Stimulated activated naive CD8-positive, alpha-beta T cell treated with anti-CD3 and anti-CD28 coated beads, Interleukin-15, Interleukin-2, amounts not matched to agents 100 U/mL and 50 U/mL, for 24 hours (primary cell): ENCODE measurements at places on chromosomes 3 and 15.

GRCh38 chr3:149470381-149470780 is 4.1 kb upstream of the TM4SF4 start:
- no peak for DNase-seq

DNA sequence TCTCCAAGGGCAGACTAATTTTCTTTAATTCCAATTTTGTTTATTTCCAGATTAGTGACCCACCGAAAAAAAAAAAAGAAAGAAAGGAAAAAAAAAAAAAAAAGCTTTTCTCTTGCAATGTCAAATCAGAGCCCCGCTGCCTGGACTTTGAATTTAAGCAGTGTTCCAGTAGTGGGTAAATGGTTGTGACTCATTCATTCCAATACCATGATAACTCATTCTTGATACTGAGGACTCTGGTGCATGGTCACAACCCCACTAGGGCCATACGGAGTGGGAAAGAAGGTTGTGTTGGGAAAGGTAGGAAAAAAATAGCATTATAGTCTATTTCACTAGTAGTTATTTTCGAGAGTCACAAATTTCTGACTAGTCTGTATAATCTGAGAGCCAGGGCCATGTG is 59.1 kb upstream of the COL8A1 start:
- no peak for DNase-seq

GRCh38 chr15:92878593-92879053 is 21.5 kb upstream of the CHD2 start:
- no peak for DNase-seq

- DNase-seq: peak; percentile 53
Observed at GRCh38 chr3:112770032-112770626, 76.5 kb downstream of the CD200R1L start.

DNA sequence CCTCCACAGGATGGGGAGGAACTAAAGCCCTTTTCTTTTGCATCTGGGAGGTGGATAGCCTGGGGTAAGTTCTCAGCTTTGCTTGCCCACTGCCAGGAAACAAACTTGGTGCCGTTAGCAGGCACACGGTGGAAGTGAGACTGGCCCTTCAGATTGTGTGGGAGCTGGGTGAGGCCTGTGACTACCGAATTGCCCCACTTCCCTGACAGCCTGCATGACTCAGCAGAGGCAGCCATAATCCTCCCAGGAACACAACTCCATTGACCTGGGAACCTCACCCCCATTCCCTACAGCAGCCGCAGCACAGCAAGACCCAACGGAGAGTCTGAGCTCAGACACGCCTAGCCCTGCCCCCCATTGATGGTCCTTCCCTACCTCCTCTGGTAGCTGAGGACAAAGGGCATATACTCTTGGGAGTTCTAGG is 282.6 kb downstream of the KLF13 start:
- no peak for DNase-seq

DNA sequence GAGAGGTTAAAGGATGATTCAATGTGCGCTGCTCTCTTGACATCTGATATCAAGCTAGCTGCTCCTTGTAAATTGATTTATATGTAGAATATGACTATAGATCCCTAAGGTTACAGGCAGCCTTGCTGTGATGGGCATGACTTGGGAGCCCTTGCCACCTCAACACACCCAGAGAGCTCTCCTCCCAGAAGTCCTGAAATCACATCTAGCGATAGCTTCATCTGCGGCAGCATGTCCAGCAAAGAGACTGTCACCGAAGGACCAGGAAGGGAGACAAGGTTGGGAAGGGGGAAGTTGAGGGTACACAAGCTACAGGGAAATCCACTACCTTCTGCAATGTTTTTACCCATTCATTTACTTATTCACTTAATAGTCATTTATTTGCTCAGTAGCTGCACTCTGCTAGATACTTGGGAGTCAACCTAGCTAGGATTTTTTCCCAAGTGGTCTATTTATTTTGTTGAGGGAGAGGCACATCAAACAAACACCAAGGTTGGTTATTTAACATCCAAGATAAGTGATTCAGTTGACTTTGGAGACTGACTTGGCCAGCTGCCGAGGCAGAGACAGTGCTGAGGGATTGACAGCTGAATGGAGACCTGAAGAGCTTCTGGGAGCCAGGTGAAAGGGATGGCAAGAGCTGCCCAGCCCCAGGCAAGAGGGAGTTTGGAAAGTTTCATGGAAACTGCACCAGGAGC is 205.8 kb upstream of the IL12A start:
- DNase-seq: no peak

DNA sequence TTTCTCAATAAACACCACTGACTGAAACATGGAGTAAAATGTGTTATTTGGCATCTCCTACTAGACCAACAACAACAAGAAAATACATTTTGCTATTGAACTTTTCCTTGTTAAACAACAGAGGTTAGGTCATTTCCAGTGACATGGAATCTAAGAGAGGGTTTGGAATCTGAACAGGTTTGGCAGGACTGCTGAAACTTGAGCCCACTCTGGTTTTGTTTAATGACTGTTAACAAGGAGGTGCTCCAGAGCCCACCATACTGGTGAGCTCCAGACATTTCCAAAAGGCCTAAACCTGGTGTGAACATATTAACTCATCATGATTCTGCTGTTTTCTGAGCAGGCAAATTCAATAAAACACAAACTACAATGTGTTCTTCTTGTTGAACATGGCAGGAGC is 330.7 kb upstream of the TRIM42 start:
- no peak for DNase-seq

DNA sequence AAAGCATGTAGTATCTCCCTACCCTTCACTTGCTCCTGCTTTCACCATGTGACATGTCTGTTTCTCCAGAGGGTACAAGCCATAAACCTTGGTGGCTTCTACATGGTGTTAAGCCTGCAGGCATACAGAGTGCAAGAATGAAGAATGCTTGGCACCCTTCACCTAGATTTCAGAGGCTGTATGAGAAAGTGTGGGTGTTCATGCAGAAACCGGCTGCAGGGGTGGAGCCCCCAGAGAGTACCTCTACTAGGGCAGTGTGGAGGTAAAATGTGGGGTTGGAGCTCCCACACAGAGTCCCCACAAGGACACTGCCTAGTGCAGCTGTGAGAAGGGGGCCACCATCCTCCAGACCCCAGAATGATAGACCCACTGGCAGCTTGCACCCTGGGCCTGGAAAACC is 32.2 kb downstream of the SLC15A2 start:
- DNase-seq: no peak

GRCh38 chr3:133663569-133664313 is 2.0 kb upstream of the TOPBP1 start:
- peak; percentile 15 for DNase-seq

GRCh38 chr3:172135820-172136219 is 96.4 kb downstream of the FNDC3B start:
- DNase-seq: no peak

GRCh38 chr3:117141812-117142211 is 432.2 kb downstream of the TUSC7 start:
- DNase-seq: no peak

GRCh38 chr3:186930143-186930640 is at the start of gene ST6GAL1:
TSS of gene ST6GAL1 (plus strand) at chr3:186930526. CDS start at chr3:187042704, 112,178 bp downstream.
- peak; percentile 78 for DNase-seq

- DNase-seq: no peak
Observed at GRCh38 chr3:32302601-32303398, 64.3 kb downstream of the CMTM8 start.

DNA sequence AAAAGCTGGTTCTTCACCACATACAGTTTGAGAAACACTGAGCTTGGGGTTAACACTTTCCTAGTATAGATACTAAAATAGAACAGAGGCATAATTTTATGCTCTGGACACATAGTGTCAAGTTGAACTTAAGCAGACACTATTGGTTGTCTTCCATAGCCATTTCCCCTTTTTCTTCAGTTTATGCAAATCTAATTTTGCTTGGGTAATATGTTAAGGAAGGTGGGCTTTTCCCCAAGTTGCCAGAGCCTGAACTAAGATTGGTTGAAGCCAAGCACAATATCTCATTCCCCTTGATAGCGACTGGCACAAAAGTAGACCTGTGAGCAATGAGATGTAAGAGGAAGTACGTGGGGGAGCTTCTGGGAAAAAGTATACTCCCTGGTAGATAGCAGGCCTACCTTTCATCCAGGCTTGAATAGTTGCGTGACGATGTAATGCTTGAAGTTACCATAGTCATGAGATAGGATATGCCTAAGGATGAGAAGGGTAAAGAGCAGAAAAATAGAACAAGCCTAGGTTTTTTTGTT is 4.5 kb upstream of the POPDC2 start:
- DNase-seq: no peak

DNA sequence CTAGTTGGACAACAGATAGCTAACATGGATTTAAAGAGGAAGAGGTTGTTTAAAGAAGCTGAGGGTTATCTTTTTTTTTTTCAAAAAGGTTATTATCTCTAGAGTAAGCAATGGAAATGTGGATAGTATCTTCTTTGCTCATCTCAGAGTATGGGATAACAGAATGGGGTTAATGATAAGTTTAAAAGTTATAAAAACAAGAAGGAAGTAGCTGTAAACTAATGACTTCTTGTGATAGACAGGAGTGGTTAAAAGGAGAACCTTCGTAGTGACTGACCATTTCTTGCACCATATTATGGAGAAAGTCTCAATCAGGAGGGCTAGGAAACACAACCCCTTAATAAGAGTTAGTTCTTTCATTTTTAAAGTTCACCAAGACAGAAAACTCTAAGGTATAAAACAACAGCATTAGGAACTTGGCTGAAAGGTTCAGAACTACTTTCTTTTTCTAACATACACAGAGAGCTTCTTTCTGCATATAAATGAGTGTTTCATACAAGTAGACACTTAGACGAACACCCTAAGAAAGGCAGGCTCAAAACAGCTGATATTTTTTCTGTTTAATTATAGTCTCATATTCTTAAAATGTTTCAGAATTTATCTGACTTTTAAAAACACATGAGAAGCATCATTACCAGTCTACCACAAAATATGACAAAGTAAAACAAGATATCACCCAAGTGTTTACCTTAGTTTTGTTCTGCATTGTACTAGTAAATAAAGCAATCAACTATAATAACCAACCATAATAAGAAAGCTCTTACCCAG is 140.0 kb downstream of the MEIS2 start:
- DNase-seq: no peak

DNA sequence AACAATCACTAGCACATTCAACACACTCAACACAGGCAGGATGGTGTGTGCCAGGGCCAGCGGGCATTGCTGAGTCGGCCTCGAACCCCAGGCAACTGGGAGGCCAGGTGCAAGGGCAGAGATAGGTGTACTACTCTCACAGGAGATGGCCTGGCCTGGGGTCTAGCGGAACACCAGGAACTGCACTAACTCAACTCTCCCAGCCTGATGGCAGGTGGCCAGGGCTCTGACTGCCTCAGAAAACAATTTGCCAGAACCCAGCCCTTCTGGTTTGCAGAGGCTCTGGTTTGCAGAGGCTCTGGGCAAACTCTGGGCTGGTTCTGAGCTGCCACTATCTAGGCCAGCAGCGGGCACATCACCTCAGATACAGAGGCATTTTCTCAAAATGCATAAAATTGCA is 229.2 kb upstream of the CHRNA7 start:
- no peak for DNase-seq

DNA sequence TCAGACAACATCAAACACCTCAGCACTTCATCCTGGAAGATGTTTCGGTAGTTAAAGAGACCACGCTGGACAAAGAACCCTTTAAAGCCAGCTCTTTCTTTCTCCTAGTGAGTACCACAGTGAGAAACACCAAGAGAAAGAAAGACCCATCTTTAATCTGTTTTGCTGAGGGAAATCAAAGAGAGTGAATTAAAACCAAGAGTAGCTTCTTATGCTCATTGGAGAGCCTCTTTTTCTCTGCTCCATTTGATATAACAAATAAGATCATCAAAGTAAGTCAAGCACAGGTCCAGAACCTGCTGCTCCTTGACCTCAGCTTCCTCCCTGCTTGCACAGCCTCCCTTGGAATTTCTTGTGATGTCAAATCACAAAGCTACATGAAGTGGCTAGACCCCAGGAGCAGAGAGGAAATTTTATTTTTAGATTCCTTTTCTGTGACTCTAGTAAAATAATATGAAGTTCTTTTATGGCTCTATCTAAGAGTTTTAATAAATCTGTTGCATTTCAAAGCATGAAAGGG is 436.4 kb downstream of the C3orf38 start:
- DNase-seq: no peak

- no peak for DNase-seq
Observed at GRCh38 chr3:99690761-99691369, 52.5 kb downstream of the COL8A1 start.

DNA sequence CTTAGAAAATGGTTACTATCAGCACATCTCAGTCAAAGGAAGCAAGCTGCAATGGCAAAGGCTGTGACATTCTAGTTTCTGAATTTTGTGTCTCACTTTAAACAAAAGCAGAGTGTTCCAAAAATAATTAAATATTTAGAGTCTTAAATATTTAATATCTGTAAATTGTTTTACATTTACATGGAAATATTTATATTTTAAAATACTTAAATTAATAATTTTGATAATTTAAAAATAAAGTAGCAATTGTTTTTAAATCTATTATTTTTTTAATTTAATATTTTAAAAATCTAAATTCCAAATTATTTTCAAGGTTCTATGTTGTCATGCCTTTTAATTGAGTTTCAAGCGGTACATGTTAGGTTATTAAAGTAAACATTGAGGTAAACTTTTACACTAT is 843.1 kb downstream of the ROBO1 start:
- DNase-seq: no peak

DNA sequence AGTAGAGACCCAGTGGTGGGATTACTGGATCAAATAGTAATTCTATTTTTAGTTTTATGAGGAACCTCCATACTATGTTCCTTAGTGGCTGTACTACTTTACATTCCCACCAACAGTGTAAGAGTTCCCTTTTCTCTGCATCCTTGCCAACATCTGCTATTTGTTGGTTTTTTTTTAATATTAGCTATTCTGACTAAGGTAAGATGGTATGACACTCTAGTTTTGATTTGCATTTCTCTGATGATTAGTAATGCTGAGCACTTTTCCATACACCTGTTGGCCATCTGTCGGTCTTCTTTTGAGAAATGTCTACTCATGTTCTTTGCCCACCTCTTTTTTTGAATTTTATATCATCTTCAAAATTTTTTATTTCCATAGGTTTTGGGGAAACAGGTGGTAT is 34.2 kb upstream of the RAP2B start:
- no peak for DNase-seq

- DNase-seq: no peak
Observed at GRCh38 chr3:13268120-13268519, 152.0 kb downstream of the NUP210 start.
